Smooth muscle cell of the umbilical artery (primary cell): ENCODE measurements at places on chromosomes 1 and 21. TPM values are rescaled to one million over a fixed set of nuclear protein-coding genes. Genes with fewer than 3 reads are reported as not detected.

S100A16 gene
- 146 and 351 TPM in 2 replicates for total RNA-seq

CNTN2 gene
- total RNA-seq = not detected in 2 replicates

ASAP3 gene
- total RNA-seq = 19.9 and 24.1 TPM in 2 replicates

CHRM3 gene
- 0.59 and 2.8 TPM in 2 replicates for total RNA-seq

SUSD4 gene
- total RNA-seq = under 0.01 and 0.09 TPM in 2 replicates

LACTBL1 gene
- total RNA-seq = not detected in 2 replicates

CFAP45 gene
- total RNA-seq = under 0.01 and 0.55 TPM in 2 replicates

ANKRD34A gene
- under 0.01 and 1.2 TPM in 2 replicates for total RNA-seq

IVL gene
- total RNA-seq = 1.1 TPM in 1 of 2 replicates, not detected in the other

OR6N1 gene
- not detected in 2 replicates for total RNA-seq

MMEL1 gene
- total RNA-seq = 0.37 TPM in 1 of 2 replicates, not detected in the other

RIMS3 gene
- under 0.01 and 0.09 TPM in 2 replicates for total RNA-seq

RASAL2 gene
- 19.6 and 34.2 TPM in 2 replicates for total RNA-seq

LRRC53 gene
- total RNA-seq = not detected in 2 replicates

RAB42 gene
- 1.8 and 4.5 TPM in 2 replicates for total RNA-seq

TTC24 gene
- total RNA-seq = not detected in 2 replicates

FAM76A gene
- 11.8 and 12.2 TPM in 2 replicates for total RNA-seq

ATAD3C gene
- total RNA-seq = 0.09 TPM in 1 of 2 replicates, not detected in the other

RGS16 gene
- 0.14 and 0.30 TPM in 2 replicates for total RNA-seq

F5 gene
- total RNA-seq = under 0.01 and 0.09 TPM in 2 replicates

ADGRB2 gene
- total RNA-seq = 24.9 and 28.5 TPM in 2 replicates

BLACAT1 gene
- not detected in 2 replicates for total RNA-seq

RHBDL2 gene
- 0.30 and 3.8 TPM in 2 replicates for total RNA-seq

NBPF10 gene
- total RNA-seq = 4.5 and 7.2 TPM in 2 replicates
